ENCODE measurements at places on chromosomes 11 and 22.

DNA sequence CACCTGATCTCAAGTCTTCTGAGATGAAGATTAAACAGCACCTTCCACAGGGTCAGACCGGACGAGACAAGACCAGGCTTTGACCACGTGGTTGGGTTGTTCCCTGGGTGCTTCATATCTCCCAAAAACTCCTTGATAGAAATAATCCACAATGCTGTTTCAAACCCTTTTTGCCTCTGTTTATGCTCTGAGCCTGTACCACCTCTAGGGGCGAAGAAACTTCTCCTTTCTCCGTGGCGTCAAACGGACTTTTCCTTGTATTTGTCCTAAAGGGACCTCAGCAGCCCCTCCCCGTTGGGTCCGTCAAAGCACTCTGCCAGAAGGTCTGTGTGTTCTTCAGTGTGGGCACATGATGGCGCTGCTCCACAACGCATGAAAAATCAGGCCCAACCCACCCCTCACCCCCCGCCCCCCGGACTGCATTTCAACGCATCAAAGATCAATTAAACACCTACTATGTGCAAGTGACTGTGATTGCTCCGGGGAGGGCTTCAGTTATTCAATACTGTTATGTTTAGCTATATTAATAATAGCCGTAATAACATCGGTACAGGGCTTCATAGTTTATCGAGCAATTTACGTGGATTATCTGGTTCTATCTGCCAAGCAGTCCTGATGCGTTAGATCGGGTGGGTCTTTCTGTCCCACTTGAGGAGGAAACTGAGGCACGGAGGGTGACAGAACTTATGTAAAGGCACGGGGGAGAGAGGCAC lies 17.3 kb upstream of the EIF3D start:
- no peak for DNase-seq

GRCh38 chr22:22019659-22020424 lies 37.3 kb upstream of the TOP3B start:
- no peak for DNase-seq

DNA sequence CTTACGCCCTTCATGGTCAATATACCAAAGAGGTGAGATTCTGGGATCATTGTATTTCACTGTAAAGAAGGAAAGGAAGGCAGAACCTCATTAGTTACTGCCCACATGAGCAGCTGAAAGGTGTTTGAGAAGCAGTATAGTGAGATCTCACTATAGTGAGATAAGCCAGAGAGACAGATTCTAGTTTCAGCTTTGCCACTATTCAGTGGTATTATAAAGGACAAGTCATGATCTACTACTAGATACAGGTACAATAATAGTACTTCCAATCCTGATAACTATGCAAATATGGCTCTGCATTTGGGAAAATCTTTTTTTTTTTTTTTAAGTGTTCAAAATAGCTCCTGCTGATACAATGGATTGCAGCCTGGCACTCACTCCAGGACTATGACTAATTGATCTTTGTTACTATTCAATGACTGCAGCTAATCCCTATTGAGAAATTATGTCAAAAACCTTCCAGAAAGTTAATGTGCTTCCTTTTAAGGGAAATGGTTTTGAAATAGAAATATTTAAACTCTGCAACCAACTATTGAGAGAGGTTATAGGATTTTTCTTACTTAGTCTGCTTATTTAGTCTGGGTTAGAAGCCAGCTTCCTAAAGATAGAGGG lies 8.3 kb upstream of the DLAT start:
- DNase-seq = no peak

DNA sequence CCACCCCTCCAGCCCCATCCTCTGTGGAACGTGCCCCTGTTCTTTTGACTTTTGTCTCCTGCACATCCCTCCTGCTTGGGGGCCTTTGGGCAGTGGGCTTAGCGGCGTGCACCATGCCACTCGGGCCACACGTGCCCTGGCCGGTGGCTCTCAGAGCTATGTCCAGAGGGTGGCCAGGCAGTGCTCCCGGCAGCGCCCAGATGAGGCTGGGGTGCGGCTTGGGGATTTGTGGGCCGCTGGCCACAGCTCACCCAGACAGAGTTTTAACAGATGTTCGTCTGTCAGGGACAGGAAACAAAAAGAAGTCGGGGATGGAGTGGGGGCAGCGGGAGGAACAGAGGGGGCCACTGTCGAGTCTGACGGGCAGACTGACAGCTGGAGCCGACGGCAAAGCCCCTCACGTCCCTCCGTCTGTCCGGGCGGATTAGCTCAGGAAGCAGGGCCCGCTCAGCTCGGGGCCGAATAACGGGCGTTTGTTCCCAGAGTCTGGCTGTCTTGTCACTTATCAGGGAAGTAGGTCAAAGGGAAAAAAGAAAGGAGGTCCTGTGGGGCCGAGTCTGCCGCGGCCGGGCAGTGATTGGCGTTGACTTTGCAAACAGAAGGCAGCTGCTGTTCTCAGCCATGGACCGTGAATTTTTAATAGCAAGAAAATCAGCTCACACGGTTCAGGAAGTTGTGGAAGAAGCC lies 61.6 kb downstream of the LRP5 start:
- no peak for DNase-seq

GRCh38 chr11:67418476-67419281 lies 3.2 kb downstream of the CARNS1 start:
- no peak for DNase-seq

GRCh38 chr11:134062265-134063123 lies 6.4 kb upstream of the JAM3 start:
- DNase-seq = no peak

- no peak for DNase-seq
Measured at GRCh38 chr22:37355174-37355573, 72.1 kb downstream of the ELFN2 start.

DNA sequence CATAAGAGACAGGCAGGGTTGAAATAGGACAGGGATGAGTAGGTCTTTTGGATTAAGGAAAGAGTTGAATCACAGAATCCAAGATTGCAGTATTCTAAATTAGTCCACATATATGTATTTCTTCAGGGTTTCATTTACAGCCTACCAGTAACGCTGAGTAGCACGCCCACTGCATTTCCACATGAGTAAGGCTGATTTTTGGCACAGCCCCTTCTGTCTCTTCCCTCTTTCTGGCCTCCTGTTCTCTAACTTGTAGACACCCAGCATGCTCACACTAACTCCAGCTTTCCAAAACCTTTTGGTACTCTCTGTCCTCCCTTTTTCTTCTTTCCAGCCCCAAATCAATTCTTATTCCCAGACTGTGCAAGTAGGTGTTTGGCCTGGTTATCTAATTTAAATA lies 3.7 kb upstream of the SIK2 start:
- no peak for DNase-seq

DNA sequence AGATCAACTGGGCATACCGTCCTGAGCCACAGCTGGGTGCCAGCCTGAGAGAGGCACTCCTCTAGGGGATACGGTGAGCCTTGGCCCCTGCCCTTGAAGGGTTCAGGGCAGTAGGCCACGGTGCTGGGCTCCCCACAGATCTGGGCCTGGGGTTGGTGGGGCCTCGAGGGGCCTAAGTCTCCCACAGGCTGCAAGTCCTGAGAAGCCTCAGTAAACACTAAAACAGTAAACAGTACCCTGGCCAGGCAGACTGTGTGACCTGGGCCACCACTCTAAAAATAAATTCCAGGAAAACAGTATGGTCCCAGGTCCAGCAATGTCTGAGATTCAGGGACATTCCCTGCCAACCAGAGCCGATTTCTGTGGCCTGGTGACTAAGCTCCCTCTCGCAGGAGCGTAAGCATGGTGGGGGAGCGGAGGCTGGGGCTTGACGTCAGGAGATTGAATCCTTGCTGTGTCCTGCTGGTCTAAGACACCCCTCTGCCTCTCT lies 2.3 kb upstream of the RHOD start:
- no peak for DNase-seq

DNA sequence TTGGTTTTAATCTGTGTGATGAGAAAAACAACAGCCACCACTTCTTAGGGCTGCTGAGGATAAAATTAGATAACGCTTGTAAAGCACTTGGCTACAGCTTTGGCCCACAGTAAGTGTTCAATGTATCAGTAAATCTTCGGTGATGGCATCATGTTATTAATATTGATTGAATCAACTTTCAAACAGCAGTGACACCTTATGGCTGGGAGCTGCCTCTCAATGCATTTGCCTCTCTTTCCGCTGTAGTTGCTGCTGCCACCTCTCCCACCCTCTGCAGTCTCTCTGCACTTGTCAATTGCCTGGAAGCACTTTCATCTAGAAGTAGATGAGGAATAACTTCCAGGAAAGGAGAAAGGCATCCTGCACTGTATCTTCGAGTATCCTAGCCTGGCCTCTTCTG lies 491.1 kb downstream of the OPCML start:
- no peak for DNase-seq

- no peak for DNase-seq
Measured at GRCh38 chr22:21628386-21629254, 1.2 kb downstream of the YDJC start.

DNA sequence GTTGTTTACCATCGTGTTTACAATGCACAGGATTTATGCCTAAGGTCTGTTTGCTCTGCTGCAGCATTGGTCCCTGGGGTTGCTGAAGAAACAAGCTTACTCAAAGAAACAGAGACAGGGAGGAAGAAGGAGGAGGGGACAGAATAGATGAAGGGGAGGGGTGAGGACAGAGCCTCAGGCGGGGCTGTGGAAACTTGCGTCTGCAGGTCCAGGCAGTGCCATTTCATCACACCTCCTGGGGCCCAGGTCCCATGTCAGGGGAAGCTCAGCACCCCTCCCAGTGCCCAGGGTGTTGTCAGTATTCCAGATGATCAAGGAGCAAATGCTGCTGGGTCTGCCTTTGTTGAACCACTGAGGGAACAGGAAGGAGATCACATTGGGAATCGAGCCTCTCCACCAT lies 1406.8 kb downstream of the TBC1D22A start:
- DNase-seq = no peak

DNA sequence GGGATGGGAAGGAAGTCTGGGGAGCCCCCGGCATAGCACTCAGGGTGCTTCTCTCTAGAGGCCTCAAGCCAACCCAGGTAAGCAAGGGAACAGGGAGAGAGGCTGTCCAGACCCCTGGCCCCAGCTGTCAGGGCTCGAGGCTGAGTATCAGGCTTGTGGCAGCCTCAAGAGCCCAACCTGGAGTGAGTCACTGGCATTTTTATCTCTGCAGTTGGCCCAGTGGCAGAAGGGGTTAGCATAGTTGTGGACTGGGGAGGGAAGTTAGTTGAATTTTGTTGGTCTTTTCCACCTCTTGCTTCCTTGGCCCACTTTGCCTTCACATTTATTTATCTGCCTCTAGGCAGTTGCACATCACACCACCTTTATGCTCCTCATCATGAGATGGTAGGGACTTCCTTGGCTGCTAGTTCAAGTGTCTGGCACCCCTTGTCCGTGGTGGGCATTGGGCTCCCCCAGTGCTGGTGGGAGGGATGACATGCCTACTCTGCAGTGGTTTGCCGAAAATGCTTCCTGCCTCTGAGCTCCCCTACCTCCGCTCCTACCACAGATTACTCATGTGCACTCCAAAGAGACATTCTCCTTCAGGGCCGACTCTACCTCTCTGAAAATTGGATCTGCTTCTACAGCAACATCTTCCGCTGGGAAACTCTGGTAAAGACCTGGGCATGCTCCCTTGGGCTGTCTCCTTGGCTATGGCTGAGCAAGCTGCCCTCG lies 60.1 kb downstream of the SCN3B start:
- DNase-seq = no peak

DNA sequence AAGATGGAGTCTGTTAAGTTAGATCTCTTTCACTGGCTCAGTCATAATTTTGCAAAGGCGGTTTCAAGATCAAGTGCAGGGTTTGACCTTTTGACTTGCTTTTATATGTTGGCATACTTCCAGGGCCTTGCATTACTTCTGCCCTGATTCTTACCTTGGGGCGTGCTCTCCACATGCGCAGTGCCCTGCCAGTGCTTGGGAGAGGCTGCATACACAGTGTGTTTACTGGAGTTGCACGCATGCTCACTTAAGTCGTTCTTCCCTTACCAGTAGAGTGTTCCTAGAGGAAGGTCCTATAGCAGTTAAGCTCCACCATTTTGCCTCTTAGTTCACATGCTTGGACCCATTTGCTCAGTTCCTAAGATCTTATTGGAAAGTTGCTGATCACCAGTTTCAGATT lies 21.0 kb upstream of the TMEM123 start:
- DNase-seq = no peak

- DNase-seq = peak; percentile 46
Measured at GRCh38 chr11:64355078-64355940, 3.7 kb upstream of the RPS6KA4 start.

DNA sequence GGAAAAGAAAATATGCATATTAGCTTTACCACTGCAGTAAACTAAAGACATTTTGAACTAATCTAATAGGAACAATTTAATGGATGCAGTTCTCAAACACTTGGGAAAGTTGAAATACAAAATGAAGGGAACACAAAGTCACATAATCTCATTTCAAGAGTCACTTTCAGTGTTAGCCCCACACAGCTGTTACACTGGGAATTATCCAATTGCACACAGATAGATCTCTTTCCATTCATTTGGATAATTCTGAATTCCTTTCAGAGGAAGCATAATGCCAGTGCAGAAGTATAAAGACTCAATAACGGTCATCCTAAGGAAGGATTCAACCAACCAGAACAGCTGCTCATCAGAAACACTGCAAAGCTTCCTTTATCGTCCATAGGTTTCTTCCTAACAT lies 173.3 kb downstream of the GRIA4 start:
- DNase-seq = no peak

DNA sequence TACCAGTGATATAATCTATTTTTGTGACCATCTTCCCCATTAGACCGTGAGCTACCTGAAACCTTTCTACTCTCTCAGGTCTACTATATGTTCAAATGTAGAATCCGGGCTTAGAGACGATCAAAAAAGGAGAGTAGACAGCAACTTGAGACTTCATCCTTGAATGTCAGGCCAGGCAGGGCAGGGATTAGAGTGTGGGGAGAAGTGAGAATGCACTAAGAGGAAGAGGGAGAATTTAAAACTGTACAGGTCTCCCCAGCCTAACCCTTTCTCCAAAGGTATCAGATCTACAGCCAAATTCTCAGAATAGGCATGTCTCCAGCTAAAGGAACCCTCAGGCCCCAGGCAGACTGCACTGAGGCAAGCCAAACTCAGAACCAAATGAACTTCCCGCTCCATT lies 935 bp downstream of the LAMTOR1 start:
- no peak for DNase-seq

- DNase-seq = no peak
Measured at GRCh38 chr11:93783765-93784144, 327 bp upstream of the MED17 start.

DNA sequence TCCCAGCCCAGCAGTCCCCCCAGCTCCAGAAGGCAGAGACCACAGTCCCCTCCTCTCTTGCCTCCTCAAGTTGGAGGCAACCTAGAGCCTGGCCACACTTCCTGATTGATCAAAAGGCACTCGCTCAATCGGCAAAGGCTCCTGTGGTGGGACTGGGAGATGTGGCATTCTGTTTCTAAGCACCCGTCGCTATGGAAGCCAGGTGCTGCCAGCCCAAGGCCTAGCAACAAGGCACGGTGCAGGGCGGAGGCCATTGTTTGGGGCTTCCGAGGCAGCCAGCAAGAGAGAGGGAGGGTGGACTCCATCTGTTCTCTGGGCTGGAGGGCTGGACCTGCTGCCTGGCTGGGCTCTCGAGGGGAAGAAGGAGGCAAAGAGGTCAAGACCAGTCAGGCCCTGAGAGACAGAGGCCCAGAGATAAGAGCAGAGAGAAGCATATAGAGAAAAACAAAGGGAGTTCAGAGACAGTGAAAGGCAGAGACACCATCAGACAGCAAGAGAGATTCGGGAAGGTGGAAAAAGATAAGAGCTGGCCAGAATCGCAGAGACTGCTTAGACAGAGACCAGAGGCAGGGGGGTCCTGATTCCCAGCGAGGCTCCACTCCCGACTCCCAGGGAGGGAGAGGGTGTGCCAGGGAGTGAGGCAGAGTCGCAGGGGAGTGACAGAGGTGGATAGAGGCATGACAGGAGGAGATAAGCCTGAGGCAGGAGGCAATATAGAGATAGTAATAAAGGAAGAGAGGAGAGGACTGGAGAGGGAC lies 21.2 kb downstream of the PDE2A start:
- DNase-seq = no peak
